CD4-positive, alpha-beta T cell treated with Interleukin-1 beta for 1 hour (primary cell): ENCODE measurements at places on chromosomes 6 and 20.

DNA sequence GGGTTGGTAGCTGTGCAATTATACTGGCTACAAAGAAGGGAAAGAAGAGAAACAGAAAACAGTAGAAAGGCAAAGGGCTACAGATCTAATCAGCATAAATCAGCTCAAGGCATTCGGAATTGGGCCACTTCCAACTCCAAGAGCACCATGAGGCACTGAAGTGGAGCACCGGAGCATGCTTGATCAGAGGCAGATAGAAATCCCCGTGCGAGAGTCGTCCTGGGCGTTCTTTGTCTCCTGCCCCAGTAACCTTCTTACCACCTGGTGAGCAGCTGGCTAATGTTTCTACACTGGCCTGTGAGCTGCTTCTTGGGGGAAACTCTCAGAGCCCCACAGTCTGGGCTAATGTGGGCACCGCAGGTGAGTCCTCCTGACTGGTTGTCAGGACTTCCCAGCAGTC, 16.7 kb downstream of the NEDD9 start:
- DNase-seq, result no peak

GRCh38 chr6:14031516-14031915, 86.1 kb upstream of the CD83 start:
- no peak for DNase-seq

DNA sequence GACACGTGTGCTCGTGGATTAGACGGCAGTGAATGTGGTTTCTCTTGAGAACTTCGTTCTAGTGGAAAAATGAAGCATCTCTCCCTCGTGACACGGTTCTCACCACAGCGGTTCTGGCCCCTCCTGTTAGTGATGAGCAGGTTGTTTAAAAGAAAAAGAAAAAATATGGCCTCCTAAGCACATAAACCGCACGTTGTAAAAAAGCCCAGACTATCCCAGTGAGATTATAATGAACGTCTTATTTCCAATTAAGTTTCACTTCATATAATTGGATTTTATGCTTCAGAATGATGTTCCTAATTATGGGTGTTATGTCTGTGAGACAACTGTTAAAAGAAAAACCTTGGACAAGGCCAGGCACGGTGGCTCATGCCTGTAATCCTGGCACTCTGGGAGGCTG, 74.5 kb upstream of the FRMD1 start:
- DNase-seq, result no peak

DNA sequence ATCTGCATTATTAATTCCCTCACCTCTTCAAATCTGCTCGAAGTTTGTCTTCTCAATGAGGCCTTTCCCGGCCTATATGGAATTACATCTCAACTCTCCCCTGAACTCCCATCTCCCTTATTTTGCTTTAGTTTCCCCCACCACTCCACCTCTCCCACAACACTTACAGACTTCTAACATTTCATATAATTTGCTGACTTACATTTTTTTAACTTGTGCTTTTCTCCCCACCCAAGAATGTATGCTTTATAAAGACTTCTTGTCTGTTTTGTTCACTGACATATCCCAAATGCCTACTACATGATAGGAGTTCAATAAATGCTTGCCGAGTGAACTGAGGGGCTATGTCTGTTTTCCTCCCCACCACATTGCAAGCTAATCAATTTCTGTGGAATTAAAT, 3.9 kb upstream of the MARCKS start:
- DNase-seq, result no peak

DNA sequence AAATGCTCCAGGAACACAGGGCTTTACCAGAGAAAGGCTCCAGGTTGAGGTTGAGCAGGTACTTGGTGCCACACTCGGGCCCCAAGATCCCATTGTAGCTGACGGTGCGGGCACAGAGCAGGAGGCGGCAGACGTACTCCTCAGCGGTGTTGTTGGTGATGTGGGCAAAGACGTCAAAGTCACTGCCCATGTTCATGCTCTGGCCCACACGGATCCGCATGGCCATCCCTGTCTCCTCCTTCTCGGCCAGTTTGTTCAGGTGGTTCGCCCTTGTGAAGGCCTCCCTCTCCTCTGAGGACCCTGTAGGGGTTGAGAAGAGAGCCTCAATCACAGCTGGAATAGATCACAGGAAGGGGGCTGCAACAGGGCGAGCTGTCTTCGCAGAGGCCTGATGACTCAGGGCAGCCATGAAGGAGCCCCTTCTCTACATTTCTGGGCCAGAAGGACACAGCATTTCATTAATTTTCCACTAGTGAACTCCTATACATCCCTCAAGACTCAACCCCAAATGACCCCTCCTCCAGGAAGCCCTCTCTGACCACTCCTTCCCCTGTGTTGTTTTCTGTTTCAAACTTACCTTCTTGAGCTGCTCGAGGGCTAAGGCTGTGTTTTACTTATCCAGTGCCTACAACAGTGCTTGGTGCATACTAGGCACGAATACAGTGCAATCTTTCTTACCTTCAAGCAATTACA, 26.8 kb downstream of the TGM2 start:
- DNase-seq, result no peak

DNA sequence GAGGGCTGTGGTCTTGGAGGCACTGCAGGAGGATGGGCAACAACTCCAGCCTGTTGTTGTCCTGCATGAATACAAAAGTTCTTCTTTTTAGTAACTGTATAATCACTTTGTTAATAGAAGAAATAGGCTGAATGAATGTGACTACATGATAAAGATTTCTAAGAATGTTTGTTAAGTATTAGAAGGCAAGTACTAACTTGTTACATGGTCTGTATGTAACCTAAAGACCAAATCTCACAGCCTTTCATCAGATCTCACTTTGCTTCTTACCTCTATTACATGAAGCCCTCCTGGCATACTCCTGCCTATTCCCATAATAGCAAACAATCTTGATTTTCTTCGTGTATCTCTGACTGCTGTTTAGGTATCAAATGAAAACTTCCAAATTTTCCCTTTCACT, 73.4 kb downstream of the REPS1 start:
- no peak for DNase-seq

DNA sequence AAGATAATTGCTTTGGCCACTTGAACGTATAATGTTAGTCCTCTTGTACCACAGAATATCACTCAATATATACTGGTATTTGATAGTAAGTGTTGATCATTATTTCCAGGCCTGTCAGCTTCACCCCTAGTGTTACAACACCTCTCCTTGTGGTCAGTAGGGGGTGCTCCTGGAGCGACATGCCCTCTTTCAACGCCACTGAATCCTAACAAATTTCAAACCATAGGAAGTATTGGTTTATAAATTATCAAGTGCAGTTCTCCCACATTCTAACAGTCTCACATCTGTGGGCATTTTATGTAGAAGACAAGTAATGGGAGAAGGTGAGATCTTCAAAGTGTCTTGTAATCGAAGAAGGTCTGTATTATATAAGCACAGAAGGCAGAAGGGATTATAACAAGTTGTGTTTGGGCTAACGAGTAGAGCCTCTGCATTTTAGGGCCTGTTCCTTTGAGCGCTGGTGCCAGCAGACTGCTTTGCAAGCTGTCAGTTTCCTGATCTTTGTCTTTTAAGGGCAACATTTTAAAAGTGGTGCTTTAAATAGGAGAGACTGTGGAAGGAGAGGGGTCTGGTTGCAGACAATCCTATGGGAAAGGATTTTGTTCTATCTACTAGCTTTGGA, 57.1 kb upstream of the CEP162 start:
- no peak for DNase-seq

GRCh38 chr6:119637768-119638167, 288.2 kb upstream of the MAN1A1 start:
- no peak for DNase-seq

DNA sequence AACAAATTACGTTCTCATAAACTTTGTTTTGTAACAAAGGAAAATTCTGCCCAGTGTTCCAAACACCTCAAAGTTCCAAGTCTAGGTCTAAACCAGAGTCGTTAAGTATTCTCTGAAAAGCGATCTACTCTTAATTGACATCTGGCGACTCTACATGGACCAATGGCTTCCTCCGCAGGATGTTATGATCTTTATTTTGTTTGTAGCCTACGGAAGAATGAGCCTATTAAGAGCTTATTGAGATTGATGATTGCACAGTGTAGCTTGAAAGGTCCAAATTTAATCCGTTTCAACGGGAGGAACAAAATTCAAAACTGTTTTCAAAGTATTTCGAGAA, 61.1 kb downstream of the FAM217A start:
- no peak for DNase-seq

- DNase-seq, result no peak
Measured at GRCh38 chr6:71589254-71589653, 297.1 kb upstream of the RIMS1 start.

- DNase-seq, result no peak
Measured at GRCh38 chr6:81820980-81821379, 68.5 kb upstream of the TENT5A start.

DNA sequence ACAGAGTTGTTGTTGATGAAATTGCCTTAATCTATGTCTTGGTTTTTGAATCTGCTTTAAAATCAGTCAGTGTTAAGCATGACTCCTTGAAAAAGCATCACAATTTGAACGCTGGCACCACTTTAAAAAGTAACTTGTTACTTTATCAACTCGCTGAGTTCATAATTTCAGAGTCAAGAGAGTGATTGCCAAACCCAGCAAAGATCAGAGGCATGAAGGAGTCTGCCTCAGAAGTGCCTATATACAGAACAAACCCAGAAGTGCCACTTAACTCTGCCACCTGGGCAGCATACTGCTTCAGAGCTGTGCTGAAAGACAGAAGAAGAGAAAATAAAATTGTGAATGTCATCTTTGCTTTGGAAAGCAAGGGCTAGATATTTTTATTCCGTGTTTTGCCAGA, 73.6 kb upstream of the HCRTR2 start:
- DNase-seq, result no peak

- DNase-seq, result no peak
Measured at GRCh38 chr6:26103141-26103769, 16.0 kb downstream of the HFE start.

GRCh38 chr6:44119704-44120262, 7.5 kb downstream of the MRPL14 start:
- DNase-seq, result no peak

DNA sequence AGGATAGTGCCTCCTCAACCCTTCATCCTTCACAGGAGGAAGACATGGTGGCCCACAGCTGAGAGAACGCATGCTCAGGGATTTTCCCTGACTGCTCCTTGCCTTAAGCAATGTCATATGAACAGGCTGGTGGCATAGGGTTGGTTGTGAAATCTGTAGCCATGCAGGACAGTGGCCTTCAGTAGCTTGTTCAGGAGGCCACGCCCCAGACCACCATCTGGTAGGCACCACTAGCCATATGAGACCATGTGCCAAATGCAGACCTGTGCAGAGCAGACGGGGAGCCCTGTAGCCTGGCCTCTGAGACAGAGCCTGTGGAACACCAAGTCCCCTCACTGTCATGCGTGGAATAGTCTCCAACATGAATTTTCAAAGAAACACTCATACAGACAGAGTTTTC, 76.5 kb downstream of the ADTRP start:
- peak; percentile 23 for DNase-seq

DNA sequence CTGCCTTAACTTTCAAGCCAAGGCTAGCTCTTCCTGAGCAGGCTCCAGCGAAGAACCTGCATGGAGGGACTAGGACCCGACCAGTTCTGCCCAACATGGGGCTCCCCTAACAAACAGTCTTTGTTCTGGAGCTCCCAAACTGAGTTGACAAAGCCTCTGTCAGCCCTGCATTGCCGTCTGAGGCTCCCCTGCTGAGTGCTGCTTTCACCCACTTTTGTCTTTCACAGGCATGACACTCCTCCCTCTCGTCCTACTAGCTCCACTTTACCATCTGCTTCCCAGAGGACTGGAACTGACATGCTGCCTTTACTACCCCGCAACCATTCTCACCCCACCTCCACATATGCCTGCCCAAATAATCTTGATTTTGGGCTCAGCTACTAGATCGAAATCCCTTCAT, 45.1 kb upstream of the B4GALT5 start:
- DNase-seq, result no peak

DNA sequence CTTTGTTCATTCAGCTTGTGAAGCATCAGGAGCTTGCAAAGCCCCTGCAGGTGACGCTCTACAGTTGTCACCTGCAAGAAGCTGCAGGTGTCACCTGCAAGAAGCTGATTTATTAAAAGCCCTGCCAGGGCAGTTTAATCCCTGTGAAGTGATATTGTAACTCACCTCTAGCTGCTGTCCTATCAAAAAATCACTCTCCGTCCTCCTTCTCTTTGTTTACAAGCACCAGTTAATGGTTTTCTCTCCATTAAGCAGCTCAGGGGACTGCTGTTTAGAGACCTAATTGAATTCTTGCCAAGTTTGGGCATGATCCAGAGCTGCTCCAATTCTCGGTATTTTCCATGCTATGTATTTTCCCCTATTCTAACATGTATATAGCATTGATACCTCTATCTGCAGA, 345.9 kb downstream of the ARHGAP18 start:
- DNase-seq, result no peak

DNA sequence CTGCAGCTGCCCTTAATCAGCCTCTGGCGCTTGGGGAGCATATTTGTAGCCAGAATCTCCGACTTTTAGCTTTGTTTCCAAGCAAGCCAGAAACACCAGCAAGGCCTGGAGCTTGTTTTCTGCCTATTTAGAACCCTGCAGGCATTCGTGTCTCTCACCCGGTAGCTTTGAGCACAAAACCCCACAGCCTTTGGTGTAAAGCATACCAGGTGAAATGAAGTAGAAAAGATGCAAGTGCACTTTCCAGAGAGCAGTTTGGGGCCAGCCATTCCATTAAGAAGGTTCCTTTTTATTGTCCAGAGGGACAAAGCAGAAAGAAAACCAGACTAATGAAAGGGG, 736 bp downstream of the FAM217B start:
- no peak for DNase-seq

DNA sequence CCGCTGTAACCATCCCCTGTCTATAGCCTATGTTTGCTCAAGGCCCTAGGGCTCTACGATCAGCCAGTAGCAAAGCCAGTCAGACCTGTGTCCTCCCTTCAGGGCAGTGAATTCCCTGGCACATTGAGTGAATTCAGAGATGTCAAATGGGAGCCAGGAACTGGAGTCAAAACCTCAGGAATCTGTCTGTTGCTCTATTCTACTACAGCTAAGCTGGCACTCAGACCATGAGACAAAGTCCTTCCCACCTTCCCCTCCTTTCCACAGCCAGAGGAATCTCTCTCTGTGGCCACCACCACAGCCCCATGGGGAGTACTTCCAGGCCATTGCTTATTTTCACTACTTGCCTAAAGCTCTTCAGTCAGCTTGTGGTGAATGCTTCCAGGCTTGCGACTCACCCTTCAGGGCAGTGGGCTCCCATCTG, 82.0 kb downstream of the PKIB start:
- DNase-seq, result no peak

DNA sequence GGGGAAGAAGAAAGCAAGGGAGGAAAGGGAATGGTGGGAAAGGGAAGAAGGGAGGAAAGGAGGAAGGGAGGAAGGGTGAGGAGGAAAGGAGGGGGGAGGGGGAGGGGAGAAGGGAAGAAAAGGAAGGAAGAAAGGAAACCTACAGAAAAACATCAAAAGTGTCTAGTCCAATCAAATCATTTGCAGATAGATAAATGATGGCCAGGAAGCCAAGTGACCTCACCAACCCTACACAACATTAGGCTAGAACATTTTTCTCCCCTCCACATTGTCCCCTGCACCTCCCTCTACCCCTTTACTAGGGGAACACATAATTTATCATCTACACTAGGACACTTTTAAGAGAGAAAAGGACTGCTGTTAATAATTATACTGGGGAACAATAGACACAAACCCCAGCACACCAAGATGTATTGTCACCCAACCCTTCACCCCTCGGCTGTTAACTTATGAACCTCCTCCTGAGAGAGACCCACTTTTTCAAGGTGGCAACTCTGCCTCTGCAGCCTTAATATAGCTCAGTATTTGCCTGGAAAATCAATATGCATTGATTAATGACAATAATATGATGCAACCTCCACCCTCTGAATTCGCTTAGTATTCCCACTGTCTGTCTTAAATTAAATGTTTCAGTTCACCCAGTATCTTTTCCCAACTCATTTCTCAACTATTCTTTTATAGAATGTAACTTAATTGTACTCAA, 231.2 kb downstream of the PTPRT start:
- no peak for DNase-seq

- DNase-seq, result no peak
Measured at GRCh38 chr20:19780261-19780660, 22.2 kb downstream of the RIN2 start.
